Stimulated activated CD4-positive, alpha-beta T cell treated with anti-CD3 and anti-CD28 coated beads, Interleukin-1b, Interleukin-23, amount 100 ng/mL, for 1 hour (primary cell): ENCODE measurements at places on chromosomes 16 and 17.

- DNase-seq = peak; percentile 19
Measured at GRCh38 chr17:73998653-73999645, 204.5 kb upstream of the RPL38 start.

DNA sequence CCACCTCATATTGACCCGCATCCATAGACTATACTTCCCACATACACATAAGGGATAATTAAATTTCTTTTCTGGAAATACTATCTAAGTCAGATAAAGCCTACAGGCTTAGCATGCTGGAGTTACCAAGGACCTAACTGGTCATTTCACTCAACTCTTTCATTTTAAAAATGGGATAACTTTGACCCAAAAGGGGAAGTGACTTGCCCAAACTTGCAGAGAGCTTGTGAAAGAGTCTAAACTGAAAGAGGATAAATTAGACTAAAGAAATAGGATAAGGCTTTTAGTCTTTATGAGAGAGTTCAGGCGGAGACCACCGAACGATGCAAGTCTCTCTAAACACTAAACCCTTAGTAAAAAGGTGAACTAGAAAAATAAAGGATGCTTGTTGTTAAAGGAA lies 3.9 kb upstream of the KRT33A start:
- no peak for DNase-seq

DNA sequence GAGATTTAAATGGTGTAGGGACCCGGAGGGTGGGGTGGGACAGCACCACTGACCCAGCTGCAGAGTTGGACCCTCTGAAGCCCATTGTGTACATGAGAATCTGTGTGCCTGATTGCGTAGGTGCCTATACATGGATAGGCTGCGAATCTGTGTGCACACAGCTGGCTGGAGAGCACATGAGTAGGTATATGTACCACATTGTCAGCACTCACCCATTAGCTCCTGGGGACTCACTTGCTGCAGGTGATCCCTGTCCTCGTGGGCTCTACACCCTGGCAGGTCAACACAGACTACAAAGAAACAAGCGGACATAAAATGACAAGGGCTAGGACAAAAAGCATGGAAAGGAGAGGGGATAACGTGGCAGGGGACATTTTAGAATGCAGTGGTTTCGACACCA lies 11.3 kb upstream of the CETP start:
- DNase-seq = no peak

DNA sequence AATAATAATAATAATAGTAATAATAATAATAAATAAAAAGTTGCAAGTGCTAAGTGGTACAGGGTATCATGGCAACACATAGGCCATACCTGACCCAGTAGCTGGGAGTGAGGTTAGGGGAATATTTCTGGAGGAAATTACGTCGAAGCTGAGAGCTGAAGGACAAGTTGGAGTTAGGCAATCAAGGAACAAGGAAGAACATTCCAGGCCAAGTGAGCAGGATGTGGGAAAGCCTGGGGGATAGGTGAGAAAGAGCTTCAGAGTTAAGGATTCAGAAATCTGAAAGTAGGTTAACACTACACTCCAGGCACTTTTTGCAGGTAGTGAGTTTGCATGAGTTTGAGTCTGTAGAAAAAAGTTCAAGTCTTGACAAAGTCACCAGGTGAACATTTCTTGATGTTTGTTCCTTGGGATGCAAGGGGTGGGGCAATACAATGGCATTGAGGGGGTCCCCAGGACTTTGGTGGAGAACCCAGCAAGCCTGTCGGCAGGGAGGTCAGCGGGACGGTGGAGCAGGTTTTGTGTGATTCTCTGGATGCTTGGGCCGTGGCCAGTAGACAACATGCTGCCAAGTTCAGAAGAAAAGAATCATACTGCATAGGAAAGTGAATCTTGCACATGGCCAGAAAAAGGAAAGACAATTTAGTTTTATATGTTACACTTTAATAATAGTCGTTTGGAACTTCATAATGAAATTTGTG lies 27.7 kb upstream of the MPHOSPH6 start:
- DNase-seq = no peak

DNA sequence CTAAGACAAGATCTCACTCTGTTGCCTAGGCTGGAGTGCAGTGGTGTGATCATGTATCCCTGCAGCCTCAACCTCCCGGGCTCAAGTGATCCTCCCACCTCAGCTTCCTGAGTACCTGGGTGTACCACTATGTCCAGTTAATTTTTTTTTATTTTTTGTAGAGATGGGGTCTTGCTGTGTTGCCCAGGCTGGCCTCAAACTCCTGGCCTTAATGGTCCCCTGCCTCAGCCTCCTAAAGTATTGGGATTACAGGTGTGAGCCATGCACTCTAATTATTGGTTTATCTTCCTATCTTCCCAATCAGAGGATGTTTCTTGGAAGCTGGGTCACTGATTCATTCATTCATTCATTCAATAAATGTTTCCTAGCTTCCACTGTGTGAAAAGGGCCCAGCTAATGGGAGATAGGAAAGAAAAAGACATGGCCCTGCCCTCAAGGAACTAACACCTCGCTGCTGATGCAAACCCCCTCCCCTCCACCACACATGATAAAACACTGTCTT lies 8.5 kb downstream of the ASPHD1 start:
- no peak for DNase-seq

DNA sequence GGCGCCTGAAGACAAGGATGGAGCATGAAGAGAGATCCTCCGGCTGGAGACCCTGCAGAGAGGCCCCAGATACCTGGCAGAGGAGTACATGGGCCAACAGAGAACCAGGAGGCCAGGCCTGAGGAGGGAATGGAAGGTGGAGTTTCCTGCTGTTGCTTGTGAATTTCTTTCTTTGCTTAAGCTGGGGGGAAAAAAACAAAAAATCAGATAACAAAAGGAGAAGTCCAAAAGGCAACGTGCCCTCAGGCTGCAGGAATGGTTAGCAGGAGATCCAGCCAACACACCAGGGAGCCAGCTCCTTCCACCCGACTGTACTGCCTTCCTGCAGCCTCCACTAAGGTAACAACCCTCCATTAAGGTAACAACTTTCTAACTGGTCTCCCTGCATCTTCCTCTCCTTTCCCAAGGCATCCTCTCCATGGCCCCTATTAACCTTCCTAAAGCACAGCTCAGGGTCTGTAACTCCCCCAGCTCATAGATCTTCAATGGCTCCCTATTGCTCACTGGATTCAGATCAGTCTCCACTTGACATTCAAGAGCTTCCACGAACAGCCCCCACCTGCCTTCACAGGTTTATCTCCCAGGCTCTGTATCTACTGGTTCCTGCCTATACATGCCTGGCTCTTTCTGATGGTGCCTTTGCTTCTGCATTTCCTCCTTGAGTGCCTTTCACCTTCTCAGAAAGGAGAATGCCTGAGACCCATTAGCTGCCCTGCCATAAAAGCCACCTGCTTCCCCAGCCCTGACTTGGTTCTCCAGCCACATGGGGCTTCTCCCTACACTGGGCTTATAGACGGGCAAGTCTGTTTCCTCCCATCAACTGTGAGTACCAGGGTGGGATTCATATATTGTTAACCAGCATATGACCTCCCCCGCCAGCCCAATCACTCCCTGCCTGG lies 725 bp upstream of the ARL5C start:
- no peak for DNase-seq

GRCh38 chr16:56370875-56371659 lies 54.3 kb downstream of the AMFR start:
- no peak for DNase-seq

DNA sequence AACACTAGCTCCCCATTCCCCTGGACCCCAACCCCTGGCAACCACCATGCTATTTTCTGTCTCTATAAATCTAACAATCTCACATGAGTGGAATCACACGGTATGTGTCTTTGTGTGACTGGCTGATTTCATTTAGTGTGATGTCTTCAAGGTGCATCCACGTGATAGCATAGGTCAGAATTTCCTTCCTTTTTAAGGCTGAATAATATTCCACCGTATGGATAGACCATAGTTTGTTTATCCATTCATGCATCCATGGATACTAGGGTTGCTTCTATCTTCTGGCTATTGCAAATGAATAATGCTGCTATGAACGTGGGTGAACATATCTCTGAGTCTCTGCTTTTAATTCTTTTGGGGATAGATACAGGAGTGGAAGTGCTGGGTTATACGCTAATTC lies 43.9 kb downstream of the TMEM235 start:
- no peak for DNase-seq

DNA sequence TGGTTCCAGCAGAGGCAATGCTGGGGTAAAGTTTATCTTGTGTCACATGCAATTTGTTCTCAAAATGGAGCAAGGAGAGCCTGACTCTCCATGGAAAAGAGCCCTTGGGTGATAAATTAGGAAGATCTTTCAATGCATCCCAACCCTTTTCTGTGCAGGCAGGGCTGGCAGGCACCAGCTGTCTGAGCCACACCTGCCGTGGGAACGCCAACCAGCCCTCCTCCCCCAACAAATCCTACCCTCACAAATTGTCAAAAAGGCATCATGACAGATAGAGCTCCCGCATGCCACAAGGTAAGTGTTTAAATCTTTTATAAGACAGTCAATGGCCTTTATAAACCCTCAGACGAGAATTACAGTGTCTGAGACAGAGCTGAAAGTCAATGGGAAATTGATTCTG lies 418.5 kb upstream of the CDH5 start:
- DNase-seq = no peak

DNA sequence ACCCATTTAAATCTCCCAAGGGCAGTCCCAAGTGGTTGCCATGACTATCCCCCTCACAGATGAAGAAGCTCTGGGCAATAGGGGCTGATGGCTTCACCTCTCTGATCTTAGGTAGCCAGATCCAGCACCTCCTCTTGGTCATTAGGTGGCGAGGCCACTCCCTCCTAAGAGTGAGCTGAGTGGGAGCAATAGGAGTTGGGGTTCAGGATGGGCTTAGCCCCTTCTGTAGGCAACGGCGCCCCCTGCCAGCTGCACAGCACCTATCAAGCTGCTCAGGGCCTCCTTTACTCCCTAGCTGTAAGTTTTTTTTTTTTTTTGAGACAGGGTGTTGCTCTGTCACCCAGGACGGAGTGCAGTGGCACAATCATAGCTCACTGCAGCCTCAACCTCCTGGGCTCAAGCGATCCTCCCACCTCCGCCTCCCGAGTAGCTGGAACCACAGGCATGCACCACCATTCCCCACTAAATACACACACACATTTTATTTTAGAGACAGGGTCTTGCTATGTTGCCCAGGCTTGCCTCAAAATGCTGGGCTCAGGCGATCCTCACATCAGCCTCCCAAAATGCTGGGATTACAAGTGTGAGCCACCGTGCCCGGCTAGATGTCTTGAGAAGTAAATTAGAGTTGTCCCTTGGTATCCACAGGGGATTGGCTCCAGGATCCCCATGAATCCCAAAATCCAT lies 3.5 kb upstream of the RRAD start:
- DNase-seq = no peak

DNA sequence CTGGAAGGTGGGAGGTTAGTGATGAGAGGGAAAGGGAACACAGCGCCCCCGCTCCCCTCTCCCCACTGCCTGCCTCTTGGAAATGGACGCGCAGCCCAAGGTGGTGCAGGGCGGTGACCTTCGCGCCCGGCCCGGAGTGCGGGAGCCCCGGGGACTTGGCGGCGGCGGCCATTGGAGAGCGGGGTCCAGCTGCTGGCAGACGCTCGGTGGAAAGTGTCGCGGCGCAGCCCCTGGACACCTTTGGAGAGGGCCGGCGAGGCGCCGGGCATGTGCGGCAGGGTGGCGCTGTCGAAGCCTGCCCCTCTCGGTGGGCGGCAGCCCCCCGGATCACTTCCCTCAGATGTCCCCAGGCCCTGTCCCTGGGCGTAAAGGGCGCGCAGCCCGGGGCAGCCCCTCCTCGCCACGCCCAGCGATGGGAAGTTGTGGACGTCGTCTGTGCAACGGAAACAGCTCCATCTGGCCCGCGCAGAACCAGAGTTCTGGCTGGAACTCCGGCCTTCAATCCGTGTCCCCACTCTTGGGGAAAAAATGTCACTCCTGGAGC lies 16.7 kb downstream of the SALL1 start:
- no peak for DNase-seq

DNA sequence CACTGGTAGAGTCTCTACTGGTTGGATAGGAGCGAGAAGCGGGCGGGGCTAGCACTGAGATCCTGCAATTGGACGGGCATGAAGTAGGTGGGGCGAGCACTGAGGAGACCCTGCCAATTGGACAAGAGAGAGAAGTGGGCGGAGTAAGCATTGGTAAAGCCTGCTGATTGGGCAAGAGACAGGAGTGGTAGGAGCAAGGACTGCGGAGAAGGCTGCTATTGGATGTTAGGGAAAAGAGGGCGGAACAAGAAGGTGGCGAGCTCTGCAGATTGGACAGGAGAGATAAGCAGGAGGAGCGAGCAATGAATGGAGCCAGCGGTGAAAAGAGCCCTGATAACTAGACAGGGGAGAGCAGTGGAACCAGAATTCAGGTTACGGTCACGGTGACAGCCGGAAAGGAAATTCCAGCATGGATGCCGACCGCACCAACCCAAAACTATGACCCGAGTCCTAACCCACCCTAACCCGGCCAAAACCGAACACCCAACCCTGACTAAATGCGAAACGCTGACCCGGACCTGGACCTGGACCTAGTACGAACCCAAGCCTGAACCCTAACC lies 4.8 kb downstream of the SCGB1C2 start:
- DNase-seq = no peak

DNA sequence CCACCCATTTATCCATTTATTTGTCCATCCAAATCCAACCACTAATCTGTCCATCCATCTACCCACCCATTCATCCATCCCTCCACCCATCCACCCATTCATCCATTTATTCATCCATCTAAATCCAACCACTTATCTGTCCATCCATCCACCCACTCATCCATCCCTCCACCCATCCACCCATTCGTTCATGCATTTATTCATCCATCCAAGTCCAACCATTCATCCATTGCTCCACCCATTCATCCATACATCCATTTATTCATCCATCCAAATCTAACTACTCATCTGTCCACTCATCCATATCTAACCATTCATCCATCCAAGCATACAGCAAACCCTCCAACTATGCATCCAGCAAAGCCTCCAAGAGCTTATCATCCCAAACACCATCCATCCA lies 267.3 kb downstream of the XYLT1 start:
- no peak for DNase-seq

DNA sequence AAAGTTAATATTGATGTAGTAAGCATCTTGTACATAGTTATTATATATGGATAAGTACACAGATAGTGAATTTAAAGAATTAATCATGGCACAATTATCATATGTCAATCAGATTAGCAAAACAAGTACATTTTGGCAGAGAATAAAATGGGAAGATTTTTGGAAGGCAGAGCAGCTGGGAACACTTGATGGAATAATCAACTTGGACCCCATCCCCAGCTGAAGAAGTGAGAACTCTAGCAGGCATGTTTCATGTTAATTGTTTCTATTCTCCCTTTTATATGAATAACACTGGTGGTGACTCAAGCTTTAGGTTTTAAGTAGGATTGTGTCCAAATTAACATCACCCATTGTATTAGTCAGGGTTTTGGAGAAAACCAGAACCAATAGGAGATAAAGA lies 198.7 kb downstream of the KCNJ2 start:
- no peak for DNase-seq
